Stimulated activated CD4-positive, alpha-beta T cell treated with anti-CD3 and anti-CD28 coated beads, Interleukin-1b, Interleukin-23, amount 100 ng/mL, for 1 hour (primary cell): ENCODE measurements at places on chromosomes 6 and 20.

- no peak for DNase-seq
Measured at GRCh38 chr20:64079273-64080012, at the start of gene RGS19. Gene RGS19 (minus strand): TSS chr20:64079518. CDS start chr20:64076886, 2,632 bp downstream.

- DNase-seq: no peak
Measured at GRCh38 chr6:41728073-41728936, 7.1 kb downstream of the TFEB start.

DNA sequence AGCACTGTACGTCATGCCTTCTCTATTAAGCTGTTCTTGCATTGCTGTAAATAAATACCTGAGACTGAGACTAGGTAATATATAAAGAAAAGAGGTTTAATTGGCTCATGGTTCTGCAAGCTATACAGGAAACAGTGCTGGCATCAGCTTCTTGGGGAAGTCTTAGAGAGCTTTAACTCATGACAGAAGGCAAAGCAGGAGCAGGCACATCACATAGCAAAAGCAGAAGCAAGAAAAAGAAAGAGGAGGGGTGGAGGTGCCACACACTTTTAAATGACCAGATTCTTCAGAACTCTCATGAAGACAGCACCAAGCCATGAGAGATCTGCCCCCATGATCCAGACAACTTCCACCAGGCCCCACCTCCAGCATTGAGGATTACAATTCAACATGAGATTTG is 30.1 kb downstream of the CYB5R4 start:
- no peak for DNase-seq

DNA sequence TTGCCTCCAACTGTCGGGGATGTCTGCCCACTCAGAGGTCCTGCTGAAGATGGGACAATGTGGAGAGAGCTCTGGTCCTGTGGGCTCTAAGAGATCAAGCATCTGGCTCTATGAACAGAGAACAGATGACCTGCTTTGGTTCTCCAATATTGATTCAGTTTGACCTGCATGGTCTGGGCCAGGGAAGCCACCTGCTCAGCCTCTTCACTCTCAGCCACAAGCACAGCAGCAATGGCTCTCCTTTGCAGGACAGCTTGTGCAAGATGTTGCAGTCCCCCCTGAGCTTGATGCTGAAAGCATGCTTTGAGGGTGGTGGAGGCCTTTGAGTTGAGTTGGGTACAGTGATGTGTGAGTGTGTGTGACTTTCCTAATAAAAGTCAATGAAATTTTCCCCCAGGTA is 18.6 kb upstream of the MCM3 start:
- DNase-seq: no peak
